ENCODE measurements at places on chromosomes 5 and 9. TPM values are rescaled to one million over a fixed set of nuclear protein-coding genes. Genes with fewer than 3 reads are reported as not detected.

The CYLC2 gene
- not detected for total RNA-seq

The ZFYVE16 gene
- total RNA-seq = 17.8 TPM

The TENT4A gene
- total RNA-seq = 10.2 TPM

The MCC gene
- 23.0 TPM for total RNA-seq

GRCh38 chr5:104573949-104574709, 1011.5 kb upstream of the NUDT12 start:
- DNase-seq = no peak

DNA sequence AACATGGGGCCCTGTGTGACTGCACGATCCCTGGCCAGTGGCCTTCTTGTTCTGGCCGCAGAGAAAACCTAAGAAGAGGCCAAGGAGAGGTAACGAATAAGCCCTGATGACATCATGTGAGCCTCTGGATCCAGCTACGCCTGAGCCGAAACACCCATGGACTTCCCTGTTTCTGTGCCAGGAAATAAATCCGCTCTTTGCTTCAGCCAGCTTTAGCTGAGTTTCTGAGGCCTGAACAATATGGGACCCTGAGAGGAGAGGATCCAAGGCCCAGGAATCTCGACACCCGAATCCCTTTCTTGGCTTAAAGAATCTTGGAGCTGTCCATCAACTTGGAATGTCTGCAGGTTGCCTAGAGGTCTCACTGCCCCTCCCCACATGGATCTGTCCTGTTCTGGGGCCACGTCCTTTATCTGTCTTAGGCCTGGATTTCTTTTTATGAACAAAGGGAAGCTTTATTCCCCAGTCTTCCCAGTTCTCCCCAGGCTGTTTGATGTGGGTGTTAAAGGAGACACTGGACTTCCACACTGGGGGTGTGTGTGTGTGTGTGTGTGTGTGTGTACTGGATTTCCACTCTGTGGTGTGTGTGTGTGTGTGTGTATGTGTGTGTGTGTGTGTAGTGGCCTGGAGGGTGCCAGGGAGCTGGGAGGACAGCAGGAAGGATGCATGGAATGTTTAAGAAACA, 13.7 kb downstream of the IER5L start:
- peak; percentile 59 for DNase-seq

- no peak for DNase-seq
Measured at GRCh38 chr5:163269624-163270023, 167.8 kb upstream of the CCNG1 start.

DNA sequence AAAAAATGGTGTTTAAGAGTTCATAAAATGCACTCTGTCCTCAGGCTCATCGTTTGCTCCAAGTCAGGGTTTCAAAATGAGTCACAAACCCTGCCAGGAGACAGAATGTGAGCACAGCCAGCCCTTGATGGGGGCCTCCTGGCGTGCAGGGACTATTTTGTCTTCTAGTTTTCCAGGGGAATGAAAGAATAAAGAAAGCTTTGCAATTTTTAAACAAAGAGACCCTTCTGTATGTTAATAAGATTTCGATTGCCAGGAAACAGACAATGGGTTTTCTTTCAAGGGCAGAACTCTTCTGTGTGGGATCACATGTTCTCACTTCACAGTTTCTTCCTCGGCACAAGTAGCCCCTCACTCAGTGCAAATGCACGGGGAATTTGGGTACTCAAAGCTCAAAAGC, 121.4 kb upstream of the C6 start:
- DNase-seq = no peak

DNA sequence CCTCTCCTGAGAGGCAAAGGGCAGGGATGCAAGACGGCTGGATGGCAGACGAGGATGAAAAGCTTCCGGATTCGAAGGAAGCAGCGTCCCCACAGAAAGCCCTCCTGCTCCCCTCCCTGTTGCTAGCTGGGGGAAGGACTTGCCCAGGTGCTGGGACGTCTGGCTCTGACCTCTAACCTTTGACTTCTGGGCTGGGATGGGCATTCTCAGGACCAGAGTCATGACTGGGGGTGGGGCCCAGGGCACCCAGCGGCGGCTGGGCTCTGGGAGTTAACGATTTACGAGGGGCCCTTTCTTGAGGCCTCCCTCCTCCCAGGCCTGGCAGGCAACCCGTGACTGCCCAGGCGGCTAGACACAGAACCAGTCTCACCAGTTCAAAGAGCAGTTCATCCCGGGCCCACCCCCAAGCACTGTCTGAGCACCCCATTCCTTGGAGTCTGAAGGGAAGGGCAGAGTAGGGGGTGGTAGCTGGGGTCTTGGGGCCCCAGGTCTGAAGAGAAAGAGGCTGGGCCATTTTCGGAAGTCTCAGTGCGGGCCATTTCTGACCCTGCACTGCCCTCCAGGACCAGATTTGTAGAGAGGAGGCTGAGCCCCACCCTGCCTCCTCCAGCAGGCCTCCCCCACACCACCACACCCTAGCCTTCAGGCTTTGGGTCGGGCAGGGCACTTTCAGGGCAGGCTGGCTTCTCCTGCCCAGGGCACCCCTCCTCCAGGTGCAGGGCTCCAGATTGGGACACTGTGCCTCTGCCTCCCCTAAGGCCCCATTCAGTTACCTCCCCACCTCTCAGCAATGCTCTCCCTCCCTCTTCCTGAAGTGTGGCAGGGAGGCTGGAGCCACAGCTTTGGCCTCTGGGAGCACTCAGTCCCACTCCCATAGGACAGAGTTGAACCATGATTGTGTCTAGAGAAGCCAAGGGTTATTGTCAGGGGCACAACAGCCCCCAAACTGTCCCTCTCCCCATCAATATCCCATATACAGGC, 5.0 kb upstream of the CXXC5 start:
- DNase-seq = peak; percentile 69

- no peak for DNase-seq
Measured at GRCh38 chr5:133399247-133399891, 213.0 kb downstream of the FSTL4 start.
